Lung (tissue), 17 donors: ENCODE measurements at places on chromosomes 7 and 10. TPM values are rescaled to one million over a fixed set of nuclear protein-coding genes. Genes with fewer than 3 reads are reported as not detected.

UBTD1 gene
- polyA plus RNA-seq, result 41.8 TPM

DNA sequence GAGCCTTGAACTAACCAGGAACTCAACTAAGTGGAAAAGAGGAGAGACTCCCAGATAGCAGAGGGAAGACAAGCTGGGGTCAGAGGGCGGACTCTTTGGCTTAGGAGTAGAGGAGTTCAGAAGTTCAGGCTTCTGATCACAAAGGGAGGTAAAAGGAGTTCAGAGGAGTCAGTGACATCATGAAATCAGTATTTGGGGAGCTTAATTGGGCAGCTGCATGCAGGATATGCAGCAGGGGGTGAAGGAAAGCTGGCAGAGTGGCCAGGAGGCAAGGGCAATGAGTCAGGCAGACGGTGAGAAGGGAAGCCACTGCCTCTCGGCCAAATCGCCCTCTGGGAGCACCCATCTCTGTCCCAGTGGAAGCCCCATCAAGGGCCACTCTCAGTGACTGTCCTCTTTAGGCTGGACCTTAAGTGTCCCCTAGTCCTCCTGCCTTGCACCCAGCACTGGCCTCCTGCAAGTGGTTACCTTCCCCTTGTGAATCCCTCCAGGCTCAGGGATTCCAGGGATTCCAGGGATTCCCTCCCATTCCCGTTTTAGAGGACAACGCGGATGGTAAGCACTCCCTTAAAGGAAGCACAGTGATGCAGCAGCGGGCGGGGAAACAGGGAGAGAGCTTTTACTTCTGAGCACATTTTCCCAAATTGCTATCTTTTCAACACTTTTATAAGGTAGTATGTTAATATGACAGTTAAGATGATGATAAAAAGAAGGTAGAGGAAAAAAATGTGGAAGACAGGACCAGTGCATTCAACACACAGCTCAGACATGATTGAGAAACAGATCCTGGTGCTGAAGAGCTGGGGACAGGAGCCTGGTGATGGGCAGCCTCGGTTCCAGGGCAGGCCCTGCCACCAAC is 72.6 kb downstream of the KCNMA1 start:
- DNase-seq, result no peak

GRCh38 chr7:150465414-150465813 is 15.0 kb downstream of the GIMAP8 start:
- DNase-seq, result no peak

DNA sequence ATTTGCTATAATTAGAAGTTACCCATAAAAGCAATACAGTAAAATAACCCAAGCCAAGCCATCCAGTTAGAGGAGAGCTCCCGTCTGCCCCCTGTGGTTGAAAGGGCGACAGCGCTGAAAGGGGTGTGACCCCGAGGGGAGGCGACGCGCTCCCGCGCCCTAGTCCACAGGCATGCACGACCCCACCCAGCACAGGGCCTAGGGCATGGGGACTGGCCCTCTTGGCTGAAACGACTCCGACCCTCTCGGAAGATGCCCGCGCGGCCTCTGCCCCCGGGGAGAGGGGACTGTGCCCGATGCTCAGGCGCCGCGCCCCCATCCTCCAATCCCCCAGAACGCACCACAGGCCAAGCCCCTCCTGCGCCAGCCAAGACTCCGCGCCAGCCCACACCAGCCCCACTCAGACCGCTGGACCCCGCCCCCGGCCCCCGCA is 64.0 kb downstream of the CSGALNACT2 start:
- peak; percentile 50 for DNase-seq

GRCh38 chr7:126426652-126427051 is 826.1 kb downstream of the GRM8 start:
- DNase-seq, result no peak

DNA sequence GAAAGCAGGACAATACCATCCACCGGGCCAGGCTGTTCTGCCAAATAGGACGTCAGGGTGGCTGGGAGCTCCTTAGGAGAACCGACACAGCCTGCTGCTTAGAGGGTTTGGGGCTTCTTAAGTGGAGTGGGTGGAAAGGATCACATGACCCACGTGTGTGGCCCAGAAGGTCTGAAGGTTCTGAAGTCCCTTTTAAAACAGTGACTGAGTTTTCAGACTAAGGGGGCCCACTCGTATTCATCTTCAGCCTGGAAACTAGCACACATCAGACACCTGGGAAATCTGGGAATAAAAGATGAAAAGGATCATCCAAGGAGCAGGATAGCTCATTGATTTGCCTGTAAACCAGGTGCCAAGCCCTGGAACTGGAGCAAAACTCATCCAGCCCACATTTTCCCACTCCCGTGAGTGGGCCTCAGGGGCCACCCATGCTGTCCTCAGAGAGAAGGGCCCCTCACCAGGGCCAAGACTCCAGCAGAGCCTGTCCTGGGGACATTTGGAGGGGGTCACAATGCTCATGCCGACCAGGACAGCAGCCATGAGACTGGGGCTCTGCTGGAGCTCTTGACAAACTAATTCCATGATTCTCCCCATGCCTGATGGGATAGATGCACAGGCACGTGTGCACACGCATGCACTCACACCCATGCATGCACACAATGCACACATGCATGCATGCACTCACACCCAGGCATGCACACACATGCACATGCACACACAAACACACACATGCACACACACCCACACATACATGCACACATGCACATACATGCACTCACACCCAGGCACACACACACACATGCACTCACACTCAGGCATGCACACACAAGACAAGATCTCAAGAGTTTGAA is 168.8 kb upstream of the PPP2R2D start:
- DNase-seq, result no peak
